ENCODE measurements at places on chromosomes 12 and 14.

DNA sequence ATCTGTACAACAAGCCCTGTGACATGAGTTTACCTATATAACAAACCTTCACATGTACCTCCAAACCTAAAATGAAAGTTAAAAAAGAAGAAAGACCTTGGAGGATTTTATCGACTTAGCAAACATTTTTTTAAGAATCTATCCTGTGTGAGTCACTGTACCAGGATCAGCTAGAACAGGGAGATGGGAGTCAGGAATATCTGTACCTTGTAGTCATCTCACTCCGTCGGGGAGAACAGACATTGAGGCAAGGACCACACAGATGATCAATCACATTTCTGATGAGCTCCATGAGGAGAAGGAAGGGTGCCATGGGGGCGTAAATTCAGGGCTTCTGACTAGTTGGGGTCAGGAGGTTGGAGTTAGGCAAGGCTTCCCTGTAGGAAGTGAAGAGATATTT is 310.6 kb downstream of the VRK1 start:
- no peak for DNase-seq

DNA sequence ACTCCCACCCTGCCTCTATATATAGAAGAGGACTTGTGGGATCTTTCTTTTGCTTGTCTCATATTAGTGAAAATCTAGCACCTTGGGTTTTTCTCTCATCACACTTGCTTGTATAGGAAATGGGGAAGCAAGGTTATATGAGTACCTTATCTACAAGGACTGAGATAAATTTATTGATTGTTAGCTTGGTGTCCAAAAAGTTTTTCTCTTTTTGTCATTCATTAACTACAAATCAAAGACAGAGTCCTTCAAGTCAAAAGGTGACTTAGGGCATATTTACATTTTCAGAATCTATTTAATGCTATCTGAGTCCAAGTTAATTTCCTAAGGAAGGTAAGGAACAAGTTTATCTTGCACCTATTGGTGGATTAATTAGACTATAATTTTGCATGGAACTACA is 92.7 kb downstream of the SNAPC1 start:
- DNase-seq: no peak

DNA sequence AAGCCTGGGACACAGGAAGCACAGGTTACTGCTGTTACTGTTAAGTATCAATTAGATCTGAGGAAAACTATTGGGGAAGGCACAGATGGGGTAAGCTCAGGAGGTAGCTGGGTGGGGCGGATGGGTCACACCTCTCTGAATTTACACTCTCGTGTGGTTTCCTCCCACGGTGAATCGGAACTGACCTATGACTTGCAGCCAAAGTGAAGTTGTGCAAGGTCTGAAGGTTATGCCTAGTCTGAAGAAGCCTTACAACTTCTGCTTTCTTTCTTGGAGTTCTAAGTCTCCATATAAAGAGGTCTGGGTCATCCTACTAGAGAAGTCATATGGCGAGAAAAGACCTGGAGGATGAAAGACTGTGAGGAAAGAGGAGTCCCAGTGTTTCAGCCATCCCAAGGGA is 25.6 kb upstream of the GPATCH2L start:
- no peak for DNase-seq

DNA sequence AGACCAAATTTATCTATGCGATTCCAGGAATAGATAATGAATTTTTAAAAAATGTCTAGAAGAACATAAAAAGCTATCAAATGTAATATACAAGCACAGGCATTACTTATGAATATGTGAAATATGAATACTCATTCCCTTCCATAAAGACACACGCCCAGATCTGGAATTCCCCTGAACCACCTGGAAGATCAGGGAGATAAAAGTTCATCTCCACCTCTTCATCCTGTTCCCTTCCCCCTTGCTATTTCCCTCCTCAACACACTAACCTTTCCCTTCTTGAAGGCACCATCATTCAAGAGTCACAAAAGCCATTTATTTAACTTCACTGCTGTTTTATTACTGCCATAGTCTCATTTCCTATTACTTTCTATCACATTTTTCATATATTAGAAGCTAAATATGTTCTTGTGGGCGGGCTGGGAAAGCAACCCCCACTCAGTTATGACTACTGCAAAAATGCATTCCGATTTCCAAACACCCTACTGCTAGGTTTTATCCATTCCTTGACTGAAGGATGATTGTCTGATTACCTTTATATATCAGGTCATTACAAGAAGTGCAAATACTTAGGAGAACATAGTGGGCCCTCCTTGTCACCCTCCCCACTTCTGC is 16.1 kb downstream of the FGD6 start:
- no peak for DNase-seq

- DNase-seq: no peak
Observed at GRCh38 chr14:87901236-87901635, 91.7 kb downstream of the GALC start.

- no peak for DNase-seq
Observed at GRCh38 chr12:1680804-1681492, 9.9 kb upstream of the ADIPOR2 start.

GRCh38 chr14:99055019-99055418 is 217.0 kb downstream of the BCL11B start:
- DNase-seq: no peak

- no peak for DNase-seq
Observed at GRCh38 chr12:21806255-21806654, 31.7 kb upstream of the KCNJ8 start.

DNA sequence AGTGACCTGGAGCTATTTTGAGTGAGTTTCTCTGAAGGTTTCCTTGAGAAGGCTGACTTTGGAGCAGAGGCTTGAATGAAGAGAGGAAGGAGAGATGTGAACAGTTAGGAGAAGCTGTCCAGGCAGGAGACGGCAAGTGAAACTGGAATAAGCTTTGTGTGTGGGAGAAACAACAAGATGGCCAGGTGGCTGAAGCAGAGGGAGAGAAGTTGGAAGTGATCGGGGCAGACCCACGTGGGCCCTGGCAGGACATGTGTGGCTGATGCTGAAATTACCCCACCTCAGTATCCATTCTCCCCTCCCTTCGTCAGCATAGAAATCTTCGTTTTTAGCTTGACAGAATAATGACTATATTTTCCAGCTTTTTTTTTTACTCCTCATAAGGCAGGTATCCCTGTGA is 809.2 kb upstream of the TMEM132C start:
- no peak for DNase-seq

DNA sequence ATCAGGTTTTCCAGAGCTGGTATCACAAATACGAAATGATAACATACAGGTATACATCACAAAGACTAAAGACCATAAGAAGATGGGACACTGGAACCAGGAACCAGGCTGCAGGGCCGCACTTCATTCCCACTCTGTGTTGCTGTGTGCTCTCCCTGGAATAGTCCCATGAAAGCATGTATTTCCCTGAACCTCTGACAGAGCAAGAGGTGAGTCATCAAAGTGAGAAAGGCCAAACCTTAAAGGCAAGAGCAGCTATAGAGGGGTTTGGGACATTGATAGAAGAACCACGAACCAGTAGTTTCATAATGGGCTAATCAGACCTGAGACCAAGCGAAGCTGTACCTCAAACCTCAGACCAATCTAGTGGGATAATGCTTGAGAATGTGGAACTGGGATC is 283.0 kb upstream of the PRKD1 start:
- DNase-seq: no peak
